Activated CD8-positive, alpha-beta T cell treated with anti-CD3 and anti-CD28 coated beads for 36 hours (primary cell): ENCODE measurements at places on chromosomes 3 and 15. TPM values are rescaled to one million over a fixed set of nuclear protein-coding genes. Genes with fewer than 3 reads are reported as not detected.

DNA sequence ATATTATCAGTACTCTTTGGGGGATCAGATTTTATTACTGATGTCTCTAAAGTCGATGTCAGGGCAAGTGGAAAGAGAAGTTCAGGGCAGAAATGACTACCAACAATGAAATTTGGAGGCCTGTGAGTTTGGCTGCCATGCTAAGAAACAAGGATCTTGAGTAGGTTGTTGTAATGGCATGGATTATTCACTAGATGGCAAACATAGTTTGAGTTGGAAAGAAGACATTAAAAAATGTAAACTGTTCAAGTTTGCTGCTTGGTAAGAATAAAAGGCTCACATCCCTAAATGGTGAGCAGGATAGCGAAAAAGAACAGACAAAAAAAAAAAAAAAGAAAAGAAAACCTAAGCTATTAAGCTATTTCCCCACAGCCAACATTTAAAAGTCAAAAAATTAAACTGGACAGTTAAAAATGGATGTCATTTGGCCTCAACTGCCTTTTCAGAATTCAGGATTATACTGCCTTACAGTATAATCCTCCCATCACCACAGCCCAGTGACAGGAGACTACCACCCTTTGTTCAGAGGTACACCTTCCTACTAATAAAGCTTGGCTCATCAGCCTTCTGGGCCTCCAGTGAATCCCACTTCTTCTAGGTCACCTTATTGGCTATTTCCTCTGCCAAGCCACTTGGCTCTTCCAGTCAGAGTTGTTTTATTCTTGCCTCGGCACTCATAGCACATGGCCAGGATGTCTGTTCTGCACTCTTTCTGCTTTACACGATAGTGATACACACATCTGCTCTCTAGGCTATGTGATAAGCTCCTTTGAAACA lies 163.7 kb downstream of the PLD1 start:
- H3K36me3 ChIP-seq, result no peaks in the 10 kb centered on the region
- H3K27me3 ChIP-seq, result no peaks in the 10 kb centered on the region
- no peaks in the 10 kb centered on the region for H3K4me1 ChIP-seq

DNA sequence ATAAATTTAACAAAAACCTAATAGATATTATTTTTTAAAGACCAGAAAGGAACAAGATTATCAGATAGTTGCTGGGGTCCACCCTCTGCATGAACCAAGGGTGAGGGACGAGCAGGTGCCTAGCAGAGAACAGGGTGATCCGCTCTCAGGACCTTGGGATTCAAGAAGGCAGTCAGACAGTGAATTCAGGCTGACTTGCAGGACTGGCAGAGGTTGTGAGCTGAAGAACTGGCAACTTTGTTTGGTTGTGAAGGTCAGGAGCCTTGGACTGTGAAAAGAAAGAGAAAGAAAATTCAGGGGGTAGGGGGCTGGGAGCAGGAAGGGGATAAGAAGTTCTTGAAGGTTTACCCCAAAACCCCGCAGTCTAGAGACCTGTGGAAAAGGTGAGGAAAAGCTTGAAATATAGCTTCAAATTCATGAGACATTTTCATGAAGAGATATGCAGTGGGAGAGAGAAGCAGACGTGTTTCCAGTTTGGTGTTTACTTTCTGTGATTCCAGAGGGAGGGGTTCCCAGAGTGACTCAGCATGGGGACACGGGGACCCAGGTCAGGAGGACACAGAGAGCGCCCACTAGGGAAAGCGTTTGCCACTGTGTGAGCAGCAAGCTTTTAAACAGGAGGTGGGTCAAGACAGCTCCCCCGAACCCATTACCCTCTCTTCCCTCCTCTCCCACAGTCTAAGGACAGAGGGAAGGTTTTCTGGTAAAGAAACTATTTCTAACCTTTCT lies 217.2 kb upstream of the UMPS start:
- H3K27me3 ChIP-seq, result peaks cover 16% of the 10 kb centered on the region
- no peak for DNase-seq
- no peak overlapping the region for H3K4me3 ChIP-seq

GRCh38 chr3:157064402-157064801 lies 95.5 kb downstream of the CCNL1 start:
- no peak overlapping the region for H3K27ac ChIP-seq
- H3K4me1 ChIP-seq, result peaks cover 26% of the 10 kb centered on the region
- no peak overlapping the region for H3K4me3 ChIP-seq
- no peaks in the 10 kb centered on the region for H3K36me3 ChIP-seq

DNA sequence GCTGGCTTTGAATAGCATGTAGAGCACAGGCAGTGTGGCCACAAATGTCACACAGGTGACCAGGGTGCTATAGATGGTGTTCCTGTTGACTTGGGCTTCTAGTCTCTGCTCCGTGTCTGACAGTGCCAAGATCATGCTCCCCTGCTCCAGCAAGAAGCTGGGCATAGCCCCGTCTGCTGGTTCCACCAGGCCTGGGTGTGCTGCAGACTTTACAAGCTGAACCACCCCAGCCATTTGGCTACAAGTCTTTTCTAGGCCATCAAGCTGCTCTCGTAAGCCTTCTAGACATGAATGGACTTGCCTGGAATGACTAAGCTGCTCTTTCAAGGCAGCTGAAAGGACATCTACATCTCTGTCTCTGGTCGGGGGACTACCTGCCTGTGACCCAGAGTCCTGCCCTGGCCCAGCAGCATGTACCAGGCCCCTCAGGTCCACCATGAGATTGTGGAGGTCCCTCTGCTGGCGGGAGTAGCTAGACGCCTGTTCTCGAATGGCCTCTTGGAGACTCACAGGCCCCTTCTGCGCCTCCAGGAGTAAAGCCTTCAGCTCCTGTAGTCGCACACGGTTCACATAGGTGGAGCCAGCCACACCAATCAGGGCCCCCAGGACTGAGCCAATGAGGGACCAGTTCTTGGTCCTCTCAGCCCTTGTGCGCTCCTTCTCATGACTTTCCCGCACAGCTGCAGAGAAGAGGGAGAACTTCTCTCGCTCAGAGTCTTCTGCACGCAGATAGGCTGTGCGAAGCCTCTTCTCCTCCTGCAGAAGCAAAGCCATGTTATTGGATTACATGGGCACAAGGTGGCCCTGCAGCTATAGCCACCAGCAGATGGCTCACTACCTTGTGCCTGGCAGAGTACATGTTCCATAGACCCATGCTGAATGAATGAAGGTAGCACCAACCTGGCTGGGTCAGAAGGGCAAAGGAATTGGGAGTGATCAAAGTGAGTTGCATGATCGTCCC lies 2.8 kb upstream of the PLXNB1 start:
- H3K4me1 ChIP-seq, result peaks cover 7% of the 10 kb centered on the region
- H3K27ac ChIP-seq, result no peak overlapping the region
- no peak for DNase-seq
- peaks cover 12% of the 10 kb centered on the region for H3K36me3 ChIP-seq

- H3K4me1 ChIP-seq, result peaks cover 2% of the 10 kb centered on the region
- no peaks in the 10 kb centered on the region for H3K36me3 ChIP-seq
- no peak for DNase-seq
- no peak overlapping the region for H3K27ac ChIP-seq
Measured at GRCh38 chr15:68311464-68311835, 33.9 kb downstream of the FEM1B start.

DNA sequence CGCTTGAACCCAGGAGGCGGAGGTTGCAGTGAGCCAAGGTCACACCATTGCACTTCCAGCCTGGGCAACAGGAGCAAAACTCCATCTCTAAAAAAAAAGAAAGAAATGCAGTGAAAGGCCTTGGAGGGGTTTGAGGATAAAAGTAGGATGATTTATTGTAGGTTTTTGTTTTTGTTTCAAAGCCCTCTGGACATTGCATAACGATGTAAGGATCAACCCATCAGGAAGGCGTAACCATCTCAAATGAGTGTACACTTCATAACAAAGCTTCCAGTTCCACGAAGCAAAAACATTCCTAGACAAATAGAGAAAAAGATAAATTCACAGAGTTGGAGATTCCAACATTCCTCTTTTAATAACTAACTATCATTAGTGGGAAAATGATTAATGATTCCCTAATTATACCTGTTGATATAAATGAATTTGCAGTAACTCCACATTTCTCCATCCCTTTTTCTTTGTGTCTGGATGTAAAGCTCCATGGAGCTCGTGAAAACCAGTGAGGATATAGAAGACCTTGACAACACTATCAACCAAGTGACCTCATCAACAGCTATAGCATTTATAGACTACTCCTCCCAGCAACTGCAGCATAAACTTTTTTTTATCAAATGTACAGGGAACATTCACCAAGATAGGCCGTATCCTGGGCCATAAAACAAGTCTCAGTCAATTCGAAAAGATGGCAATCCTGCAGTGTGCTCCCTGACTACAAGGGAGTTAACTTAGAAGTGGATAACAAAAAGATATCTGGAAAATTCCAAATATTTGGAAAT lies 48.7 kb upstream of the PPP4R2 start:
- no peaks in the 10 kb centered on the region for H3K36me3 ChIP-seq
- H3K27ac ChIP-seq, result no peak overlapping the region
- no peak for DNase-seq
- no peaks in the 10 kb centered on the region for H3K27me3 ChIP-seq

SAMD7 gene
- not detected for total RNA-seq

KCNH8 gene
- not detected for total RNA-seq
